Bone marrow (tissue), 2 donors: ENCODE measurements at places on chromosomes 11 and 22.

- no peak for DNase-seq
These were observed 39.4 kb upstream of the CBX6 start for GRCh38 chr22:38911434-38911833.

GRCh38 chr11:19352072-19352770, 111.5 kb upstream of the E2F8 start:
- DNase-seq = no peak

DNA sequence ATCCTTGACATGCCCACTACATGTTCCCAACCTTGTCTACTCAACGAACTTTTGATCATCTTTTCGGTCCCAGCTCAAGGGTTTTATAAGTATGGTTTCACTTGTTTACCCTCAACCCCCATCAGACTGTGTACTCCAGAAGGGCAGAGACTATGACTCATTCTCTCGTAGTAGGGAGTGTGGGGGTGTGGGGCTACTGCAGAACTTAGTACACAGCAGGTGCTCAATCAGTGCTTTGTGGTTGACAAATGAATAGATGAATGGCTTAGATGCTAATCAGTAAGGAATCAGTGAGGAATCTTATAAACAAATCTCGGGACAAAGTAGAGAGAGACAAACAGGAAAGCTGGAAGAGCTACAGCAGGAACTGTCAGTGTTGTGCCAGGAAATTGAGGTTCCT, 151.7 kb upstream of the PLET1 start:
- DNase-seq = no peak

DNA sequence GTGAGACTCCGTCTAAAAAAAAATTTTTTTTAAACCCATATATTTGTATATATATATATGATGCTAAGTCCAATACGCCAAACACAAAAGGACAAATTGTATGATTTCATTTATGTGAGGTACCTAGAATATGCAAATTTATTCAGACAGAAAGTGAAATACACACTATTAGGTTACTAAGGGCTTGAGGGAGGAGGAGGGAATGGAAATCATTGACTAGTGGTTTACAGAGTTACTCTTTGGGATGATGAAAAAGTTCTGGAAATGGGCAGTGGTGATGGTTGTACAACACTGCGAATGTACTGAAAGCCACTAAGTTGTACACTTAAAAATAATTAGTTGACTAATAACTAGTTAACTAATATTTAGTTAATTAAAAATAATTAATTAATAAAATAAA, 36.2 kb upstream of the FGF3 start:
- DNase-seq = no peak

DNA sequence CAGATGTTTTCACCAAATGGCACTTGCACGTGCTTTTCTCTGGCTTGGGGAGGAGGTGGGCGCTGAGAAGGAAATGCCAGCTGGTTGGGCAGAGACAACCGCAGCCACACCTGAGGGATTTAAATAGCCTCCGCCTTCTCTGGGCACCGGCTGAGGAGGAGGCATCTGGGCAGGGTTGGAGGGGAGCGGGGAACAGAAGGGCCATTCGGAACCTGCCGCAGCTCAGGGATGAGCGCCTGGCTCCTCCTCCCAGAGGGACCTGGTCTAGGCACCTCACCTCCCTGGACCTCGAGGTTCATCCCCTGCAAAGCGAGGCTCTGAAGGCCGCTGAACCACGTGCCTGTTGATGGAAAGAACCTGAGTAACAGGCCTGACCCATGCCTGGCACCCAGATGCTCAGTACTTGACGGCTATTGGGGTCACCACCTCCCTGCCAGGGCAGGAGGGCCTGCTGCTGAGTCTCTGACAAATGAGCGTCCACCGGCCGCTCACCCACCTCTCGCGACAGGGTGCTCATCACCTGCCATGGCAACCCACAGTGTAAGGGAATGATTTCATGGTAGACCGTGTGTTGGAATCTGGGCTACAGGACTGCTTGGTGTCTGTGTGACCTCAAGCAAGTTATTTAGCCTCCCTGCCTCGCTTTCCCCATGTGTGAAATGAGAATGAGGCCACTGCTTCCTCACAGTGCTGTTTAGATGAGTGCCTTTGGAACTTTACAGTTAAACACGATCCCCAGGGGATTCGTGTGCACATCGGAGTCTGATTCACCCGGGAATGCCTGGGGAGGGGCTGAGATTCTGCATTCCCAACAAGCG, 2.0 kb upstream of the KDELR3 start:
- no peak for DNase-seq

DNA sequence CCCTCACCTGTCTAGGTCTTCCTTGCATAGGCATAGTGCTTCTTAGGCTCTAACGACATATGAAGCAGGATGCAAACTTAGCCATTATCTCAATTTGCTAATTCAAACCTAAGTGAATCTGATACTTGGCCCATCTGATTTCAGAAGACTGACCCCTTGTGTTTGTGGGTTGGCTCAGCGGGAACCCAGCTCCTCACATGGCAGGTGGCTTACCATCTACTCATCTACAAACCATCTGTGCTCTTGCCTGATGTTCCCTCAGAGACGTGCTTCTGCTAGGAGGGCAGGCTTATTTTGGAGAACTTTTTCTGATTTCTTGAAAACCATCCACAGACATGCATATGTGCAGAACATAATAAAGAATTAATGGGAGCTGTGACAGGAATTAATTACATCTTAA, 15.2 kb downstream of the ELMOD1 start:
- DNase-seq = no peak

DNA sequence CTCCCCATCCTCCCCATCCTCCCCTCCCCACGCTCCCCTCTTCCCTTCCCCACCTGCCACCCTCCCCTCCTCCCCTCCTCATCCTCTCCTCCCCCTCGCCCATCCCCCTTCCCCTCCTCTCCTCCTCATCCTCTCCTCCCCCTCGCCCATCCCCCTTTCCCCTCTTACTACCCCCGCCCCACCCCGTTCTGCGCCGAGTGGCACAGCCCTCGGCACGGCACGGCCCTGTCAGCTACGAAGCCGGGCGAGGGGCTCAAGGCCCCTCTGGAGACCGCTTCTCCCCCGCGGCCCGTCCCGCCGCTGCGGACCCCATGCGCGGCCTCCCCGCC, 449.9 kb downstream of the OPCML start:
- no peak for DNase-seq

- no peak for DNase-seq
These were observed 28.4 kb upstream of the TSPAN18 start for GRCh38 chr11:44698252-44698912.

DNA sequence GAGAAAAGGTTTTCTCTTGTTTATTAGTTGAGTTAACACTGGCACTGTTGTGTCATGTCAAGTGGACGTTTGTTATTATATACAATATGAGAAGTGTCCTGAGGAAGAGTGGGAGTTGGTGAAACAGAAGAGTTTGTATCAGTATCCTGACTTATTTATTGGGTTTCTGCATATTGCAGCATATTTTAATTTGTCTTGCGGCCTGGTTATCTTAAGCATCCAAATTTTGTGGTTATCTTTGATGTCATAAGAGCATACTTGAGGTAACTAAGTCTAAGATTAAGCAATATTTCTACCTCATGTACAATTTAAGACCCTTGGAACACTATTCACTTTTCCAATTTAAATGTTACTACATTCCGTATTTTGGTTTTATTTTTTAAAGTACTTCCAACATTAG, 103.5 kb downstream of the DDX10 start:
- DNase-seq = no peak
